T-helper 2 cell treated with Interferon-gamma antibody and Interleukin-4, amounts not matched to agents 5 μg/mL and 100 μg/mL, for 36 hours (primary cell): ENCODE measurements at places on chromosomes 7 and 10.

DNA sequence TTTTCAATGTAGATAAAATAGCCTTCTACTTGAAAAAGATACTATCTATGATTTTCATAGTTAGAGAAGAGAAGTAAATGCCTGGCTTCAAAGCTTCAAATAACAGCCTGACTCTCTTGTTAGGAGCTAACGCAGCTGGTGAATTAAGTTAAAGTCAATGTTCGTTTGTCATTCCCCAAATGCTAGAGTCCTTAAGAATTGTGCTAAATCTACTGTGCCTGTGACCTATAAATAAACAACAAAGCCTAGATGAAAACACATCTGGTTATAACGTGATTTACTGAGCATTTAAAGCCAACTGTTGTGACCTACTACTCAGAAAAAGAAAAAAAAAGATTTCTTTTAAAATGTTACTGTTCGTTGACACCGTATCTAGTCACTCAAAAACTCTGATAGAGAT lies 134.7 kb downstream of the POLR1F start:
- H3K27me3 ChIP-seq: no peaks in the 10 kb centered on the region
- no peaks in the 10 kb centered on the region for H3K4me1 ChIP-seq
- no peaks in the 10 kb centered on the region for H3K36me3 ChIP-seq
- no peak overlapping the region for H3K4me3 ChIP-seq

GRCh38 chr7:107025449-107026103 lies 18.9 kb upstream of the PRKAR2B start:
- H3K36me3 ChIP-seq: no peaks in the 10 kb centered on the region
- no peak overlapping the region for H3K27ac ChIP-seq
- DNase-seq: no peak
- H3K27me3 ChIP-seq: peaks cover 23% of the 10 kb centered on the region
- H3K4me1 ChIP-seq: no peaks in the 10 kb centered on the region

GRCh38 chr7:107076781-107077698 lies 32.5 kb downstream of the PRKAR2B start:
- H3K36me3 ChIP-seq: no peaks in the 10 kb centered on the region
- peaks cover 3% of the 10 kb centered on the region for H3K27me3 ChIP-seq
- DNase-seq: no peak
- H3K4me1 ChIP-seq: no peaks in the 10 kb centered on the region

DNA sequence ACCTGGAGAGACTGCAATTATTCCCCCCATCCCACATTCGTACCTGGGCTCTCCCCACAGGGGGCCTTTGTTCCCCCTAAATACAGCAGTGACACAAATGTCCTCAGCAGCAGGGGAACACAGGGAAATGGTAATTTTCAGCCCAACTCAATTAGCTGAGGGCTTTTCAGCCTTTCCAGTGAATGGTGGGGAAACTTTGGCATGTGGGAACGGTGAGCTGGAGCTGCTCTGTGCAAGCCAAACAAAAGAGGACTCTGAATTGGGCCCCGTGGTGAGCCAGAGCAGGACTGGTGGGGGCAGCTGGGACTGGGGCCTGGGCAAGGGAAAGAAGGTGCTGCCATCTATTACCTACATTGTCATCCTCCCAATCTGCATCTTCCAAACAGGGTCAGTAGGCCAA lies 51.0 kb downstream of the FBXW4 start:
- DNase-seq: no peak
- H3K4me1 ChIP-seq: no peaks in the 10 kb centered on the region
- H3K36me3 ChIP-seq: peaks cover 20% of the 10 kb centered on the region
- H3K27me3 ChIP-seq: no peaks in the 10 kb centered on the region
- no peak overlapping the region for H3K27ac ChIP-seq

DNA sequence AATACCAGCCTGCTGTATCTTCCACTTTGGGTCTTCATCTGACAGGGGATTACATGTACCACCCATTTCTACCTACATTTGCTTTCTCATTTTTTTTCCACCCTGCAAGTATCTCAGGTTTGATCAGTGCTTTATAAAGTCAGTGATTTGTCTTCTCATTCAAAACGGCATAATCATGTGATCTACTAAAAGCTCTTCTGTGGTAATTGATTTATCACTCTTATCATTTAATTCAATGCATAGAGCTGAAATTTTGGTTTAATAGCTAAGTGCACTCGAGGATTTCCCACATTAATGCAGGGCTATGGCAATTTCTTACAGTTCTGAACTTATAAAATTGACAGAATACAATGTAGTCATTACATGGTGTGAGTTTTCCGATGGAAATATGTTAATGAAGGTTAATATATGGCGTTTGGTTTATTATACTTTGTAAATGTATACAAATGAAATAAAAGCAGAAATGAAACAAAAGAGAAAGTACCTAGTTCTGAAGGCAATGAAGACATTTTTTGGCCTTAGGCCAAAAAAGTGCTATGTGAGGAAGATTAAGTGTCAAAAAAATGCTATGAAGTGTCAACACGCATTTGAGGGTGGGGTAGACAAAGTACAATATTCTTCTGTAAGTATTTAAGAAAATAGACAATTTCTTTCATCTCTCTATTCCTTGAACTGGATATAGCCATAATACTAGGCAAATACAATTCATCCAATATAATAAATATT lies 457.3 kb downstream of the ETV1 start:
- H3K27ac ChIP-seq: no peak overlapping the region
- H3K4me3 ChIP-seq: no peak overlapping the region
- H3K27me3 ChIP-seq: no peaks in the 10 kb centered on the region
- H3K4me1 ChIP-seq: no peaks in the 10 kb centered on the region
- H3K36me3 ChIP-seq: no peaks in the 10 kb centered on the region

- peaks cover 5% of the 10 kb centered on the region for H3K4me1 ChIP-seq
- no peak overlapping the region for H3K4me3 ChIP-seq
- peaks cover 6% of the 10 kb centered on the region for H3K27me3 ChIP-seq
- no peak overlapping the region for H3K27ac ChIP-seq
Measured at GRCh38 chr10:90958781-90959180, 37.9 kb upstream of the ANKRD1 start.

DNA sequence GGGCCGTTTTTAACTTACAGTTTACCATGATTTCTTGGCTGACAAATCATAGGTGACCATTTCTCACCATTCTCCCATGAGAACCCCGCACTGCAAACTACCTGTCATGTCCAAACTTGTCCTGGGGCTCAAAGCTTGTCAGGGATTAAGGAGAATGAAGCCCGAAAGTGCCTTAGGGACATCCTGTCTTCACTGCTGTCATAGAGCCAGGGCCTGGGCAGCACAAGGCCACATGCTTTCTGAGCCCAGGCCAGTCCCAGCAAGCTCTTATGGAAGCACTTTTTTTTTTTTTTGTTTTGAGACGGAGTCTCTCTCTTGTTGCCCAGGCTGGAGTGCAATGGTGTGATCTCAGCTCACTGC lies 33.9 kb downstream of the CCM2 start:
- peaks cover 65% of the 10 kb centered on the region for H3K4me1 ChIP-seq
- no peaks in the 10 kb centered on the region for H3K27me3 ChIP-seq
- DNase-seq: no peak
- peaks cover 71% of the 10 kb centered on the region for H3K36me3 ChIP-seq

GRCh38 chr10:46289209-46289810 lies 2.5 kb downstream of the ANTXRL start:
- no peak overlapping the region for H3K27ac ChIP-seq
- H3K4me1 ChIP-seq: peaks cover 6% of the 10 kb centered on the region
- peaks cover 10% of the 10 kb centered on the region for H3K27me3 ChIP-seq

DNA sequence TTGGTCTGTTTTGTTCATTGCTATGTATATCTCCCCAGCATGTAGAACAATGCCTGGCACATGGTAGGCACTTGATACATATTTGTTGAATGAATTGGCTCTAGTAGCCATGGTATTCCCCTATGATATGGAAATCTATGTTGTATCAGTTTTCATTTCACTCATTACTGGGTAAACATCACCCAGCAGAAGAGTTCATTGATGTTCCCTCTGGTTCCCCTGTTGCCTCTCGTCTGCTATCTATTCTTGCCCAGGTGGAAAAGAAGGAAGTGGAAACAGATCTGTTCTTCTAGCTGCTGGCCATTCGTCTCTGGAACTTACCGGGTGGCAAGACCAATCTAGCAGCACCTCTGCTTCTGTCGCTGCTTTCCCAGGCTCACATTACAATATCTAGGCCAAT lies 71.5 kb downstream of the LRRC4 start:
- H3K4me1 ChIP-seq: peaks cover 3% of the 10 kb centered on the region
- no peak overlapping the region for H3K4me3 ChIP-seq
- no peaks in the 10 kb centered on the region for H3K27me3 ChIP-seq
- peaks cover 29% of the 10 kb centered on the region for H3K36me3 ChIP-seq
- no peak overlapping the region for H3K27ac ChIP-seq
- no peak for DNase-seq

DNA sequence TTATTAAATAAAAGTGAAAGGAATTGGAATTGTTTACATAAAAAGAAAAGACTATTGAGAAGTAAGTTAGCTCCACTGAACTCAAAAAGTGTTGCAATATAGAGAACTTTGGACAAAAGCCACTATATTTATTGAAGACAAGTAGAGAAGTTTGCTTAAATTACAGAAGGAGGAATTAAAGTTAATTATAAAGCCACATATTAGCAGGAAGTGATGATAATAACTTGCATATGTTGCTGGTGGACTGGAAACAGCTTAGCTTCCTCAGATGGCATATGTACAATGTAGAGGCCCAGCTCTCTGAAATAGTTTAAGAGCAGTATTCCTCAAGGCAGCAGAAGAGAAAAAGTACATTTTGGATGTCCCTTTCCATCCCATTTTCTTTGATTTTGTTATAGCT lies 400.7 kb downstream of the GATA3 start:
- H3K36me3 ChIP-seq: peaks cover 16% of the 10 kb centered on the region
- DNase-seq: no peak
- no peak overlapping the region for H3K27ac ChIP-seq
- no peak overlapping the region for H3K4me3 ChIP-seq

GRCh38 chr7:7228472-7228871 lies 46.1 kb downstream of the C1GALT1 start:
- no peaks in the 10 kb centered on the region for H3K27me3 ChIP-seq
- H3K4me1 ChIP-seq: peaks cover 10% of the 10 kb centered on the region
- no peak overlapping the region for H3K4me3 ChIP-seq
- no peak overlapping the region for H3K27ac ChIP-seq
- H3K36me3 ChIP-seq: peaks cover 62% of the 10 kb centered on the region

- H3K4me3 ChIP-seq: no peak overlapping the region
- H3K36me3 ChIP-seq: no peaks in the 10 kb centered on the region
- no peaks in the 10 kb centered on the region for H3K4me1 ChIP-seq
- no peaks in the 10 kb centered on the region for H3K27me3 ChIP-seq
Measured at GRCh38 chr10:58757352-58758065, 244.8 kb downstream of the BICC1 start.

GRCh38 chr10:71920540-71921323 lies 43.5 kb upstream of the CHST3 start:
- no peak overlapping the region for H3K4me3 ChIP-seq
- no peaks in the 10 kb centered on the region for H3K4me1 ChIP-seq
- DNase-seq: no peak
- H3K36me3 ChIP-seq: no peaks in the 10 kb centered on the region
- H3K27ac ChIP-seq: no peak overlapping the region
- H3K27me3 ChIP-seq: peaks cover 7% of the 10 kb centered on the region

GRCh38 chr10:55630491-55631056 lies 730.5 kb downstream of the ZWINT start:
- no peaks in the 10 kb centered on the region for H3K4me1 ChIP-seq
- no peaks in the 10 kb centered on the region for H3K36me3 ChIP-seq
- DNase-seq: no peak
- peak overlapping the region; percentile 38 for H3K4me3 ChIP-seq

DNA sequence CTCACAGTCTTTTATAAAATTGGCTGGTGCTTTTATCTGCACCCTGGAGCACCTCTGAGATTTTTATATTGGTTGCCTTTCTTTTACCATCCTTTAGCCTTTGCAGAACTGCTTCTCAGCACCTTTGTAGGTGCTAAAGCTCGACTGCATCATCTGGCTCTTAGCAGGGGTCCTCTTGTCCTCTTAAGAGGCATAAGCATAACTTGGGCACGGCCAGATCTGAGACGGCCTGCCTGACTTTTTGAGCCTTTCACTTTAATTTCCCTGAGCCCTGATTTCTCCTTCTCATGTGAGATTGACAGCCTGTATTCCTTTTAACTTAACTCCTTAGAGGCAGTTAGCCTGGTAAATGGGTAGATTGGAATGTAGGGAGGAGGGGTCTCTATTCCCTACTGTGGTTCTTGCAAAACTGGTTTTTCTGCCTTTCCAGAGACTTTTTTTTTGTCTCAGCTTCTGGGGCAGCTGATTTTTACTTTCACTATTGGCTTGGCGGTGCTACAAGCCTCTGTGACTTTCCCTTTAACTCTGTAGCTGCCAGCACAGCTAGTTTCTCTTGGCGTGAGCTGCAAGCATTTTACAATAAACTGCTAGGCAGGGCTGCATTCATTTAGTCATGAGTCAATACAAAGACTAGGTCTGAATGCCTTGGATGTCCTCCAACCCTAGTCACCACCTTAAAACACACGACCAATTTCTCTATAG lies 24.0 kb downstream of the ZPBP start:
- peak; percentile 17 for DNase-seq
- H3K4me1 ChIP-seq: peaks cover 17% of the 10 kb centered on the region
- peak overlapping the region; percentile 85 for H3K27ac ChIP-seq
- peak overlapping the region; percentile 91 for H3K4me3 ChIP-seq
- H3K27me3 ChIP-seq: peaks cover 6% of the 10 kb centered on the region
- H3K36me3 ChIP-seq: peaks cover 3% of the 10 kb centered on the region

DNA sequence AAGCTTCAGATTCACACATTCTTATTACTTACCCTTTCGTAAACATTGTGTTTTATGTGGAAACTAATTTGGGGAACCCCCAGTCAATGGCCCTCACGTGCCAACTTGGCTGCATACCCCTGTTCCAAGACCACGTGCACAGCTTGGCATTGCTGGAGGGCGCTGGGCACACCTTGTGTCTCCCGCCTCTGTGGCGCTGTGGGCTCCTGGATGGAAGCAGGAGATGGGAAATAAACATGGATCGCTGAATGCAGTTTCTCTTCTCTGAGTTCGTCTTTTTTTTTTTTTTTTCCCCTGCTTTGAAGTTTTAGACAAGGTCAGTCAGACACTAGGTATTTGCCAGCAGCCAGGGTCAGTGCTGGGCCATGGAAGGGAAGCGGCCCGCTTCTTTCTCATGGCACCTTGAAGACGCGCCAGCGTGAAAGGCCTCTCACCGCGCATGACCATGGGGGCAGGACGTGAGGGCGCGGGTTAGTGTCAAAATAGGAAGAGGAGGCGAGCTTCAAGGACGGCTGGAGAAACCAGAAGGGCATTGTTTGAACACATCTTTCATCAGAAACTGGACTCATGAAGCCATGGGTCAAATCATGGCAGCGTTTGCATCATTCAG lies 27.3 kb downstream of the BNIP3 start:
- peaks cover 57% of the 10 kb centered on the region for H3K36me3 ChIP-seq
- no peaks in the 10 kb centered on the region for H3K4me1 ChIP-seq
- no peaks in the 10 kb centered on the region for H3K27me3 ChIP-seq
- no peak overlapping the region for H3K27ac ChIP-seq
- no peak for DNase-seq

DNA sequence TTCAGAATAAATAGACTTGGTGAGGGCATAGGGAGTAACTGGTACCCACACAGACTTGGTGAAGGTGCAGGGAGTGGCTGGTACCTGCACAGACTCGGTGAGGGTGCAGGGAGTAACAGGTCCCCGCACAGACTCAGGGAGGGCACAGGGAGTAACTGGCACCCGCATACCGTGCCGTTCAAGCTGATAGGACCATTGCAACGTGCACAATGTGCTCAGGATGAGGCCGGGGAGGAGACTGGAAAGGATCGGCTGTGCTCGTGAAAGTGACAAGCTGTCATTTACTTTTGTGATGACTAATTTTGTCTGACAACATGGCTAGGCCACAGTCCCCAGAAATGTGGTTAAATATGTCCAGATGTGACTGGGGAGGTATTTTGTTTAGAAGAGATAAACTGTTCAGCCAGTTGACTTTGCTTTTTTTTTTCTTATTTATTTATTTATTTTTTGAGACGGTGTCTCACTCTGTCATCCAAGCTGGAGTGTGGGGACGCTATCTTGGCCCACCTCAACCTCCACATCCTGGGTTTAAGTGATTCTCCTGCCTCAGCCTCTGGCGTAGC lies 76.2 kb upstream of the NMT2 start:
- H3K27me3 ChIP-seq: no peaks in the 10 kb centered on the region
- H3K4me3 ChIP-seq: no peak overlapping the region
- DNase-seq: no peak
